8988T (cell line): ENCODE measurements at places on chromosomes 2 and 18.

GRCh38 chr18:80178935-80179818, 68.1 kb downstream of the PARD6G start:
- no peak for DNase-seq

DNA sequence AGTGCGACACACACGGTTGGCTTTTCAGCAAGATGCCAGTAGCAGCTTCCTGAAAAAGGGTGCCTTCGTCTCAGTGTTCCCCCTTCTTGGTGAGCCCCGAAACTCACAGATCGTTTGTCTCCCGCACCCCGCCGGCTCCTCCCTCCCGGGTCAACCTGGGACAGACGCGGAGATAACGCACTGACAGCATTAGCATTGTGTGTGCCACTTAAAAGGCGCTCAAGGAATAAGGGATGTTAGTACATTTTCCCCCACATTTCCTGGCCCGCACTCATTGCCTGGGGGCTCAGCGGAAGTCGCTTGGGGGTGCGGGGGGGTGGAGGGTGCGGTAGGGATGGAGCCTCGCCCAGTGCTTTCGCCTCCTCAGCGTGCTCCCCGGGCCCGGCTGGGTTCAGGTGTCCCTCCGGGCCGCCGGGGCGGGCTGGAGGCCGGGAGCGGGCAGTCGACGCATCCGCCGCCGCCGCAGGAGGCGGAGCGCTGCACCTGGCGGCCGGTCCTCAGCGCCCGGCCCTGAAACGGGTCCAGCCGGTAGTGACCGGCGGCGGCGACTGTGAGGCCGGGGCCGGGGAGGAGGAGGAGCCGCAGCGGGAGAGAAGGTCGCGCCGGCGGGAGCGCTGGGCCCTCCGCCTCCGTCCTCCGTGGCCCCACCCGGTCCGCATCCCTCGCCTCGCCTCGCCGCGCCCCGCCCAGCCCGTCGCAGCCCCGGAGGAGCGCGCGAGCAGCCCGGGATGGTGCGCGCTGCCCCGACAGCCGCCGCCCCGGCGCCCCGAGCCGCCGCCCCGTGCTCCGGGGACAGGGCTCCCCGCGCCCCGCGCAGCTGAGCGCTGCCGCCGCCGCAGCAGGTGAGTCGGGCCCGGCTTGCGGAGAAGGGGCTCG, at the start of gene MFSD6:
MFSD6 (plus strand) TSS at position 694 of the 876 bp plus-strand sequence. CDS start 27,675 bp downstream, outside the sequence.
- DNase-seq, result peak; percentile 48

DNA sequence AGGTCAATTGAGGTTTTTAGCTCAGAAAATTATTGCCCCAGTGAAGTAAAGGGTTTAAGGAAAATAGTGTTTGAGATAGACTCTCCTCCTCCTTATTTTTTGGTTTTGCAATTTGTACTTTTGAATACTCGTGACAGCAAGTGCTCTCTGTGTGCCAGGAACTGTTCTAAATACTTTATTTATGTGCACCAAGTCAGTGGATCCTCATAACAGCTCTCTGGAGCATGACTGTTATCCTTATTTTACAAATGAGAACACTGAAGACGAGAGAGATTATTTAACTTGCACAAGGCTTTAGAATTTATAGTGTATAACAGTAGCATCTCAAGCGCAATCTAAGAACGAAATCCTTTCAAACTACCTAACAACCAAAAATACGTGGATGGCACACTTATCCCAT, 24.7 kb downstream of the BABAM2 start:
- DNase-seq, result no peak

DNA sequence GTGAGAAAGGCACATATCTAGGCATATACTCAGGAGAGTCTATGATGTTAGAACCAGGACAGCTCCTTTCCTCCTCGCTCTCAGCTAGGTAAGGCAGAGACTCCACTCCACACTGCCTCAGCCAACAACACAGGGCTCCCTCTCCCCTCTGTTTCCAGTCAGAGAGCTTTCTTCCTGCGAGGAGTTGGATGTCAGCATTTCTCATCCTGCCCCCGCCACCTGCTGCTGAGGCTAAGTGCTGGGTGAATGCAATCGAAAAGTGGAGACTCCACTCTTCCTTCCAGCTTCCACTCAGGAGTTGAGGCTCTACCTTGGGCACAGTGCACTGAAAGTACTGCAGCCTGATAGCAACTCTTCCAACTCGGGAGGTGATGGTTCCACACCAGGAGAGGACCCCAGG, 177.2 kb upstream of the RAB6C start:
- DNase-seq, result no peak

- no peak for DNase-seq
Observed at GRCh38 chr2:123434546-123435395, 590.3 kb upstream of the CNTNAP5 start.

- DNase-seq, result no peak
Observed at GRCh38 chr18:13641551-13642439, 84.6 kb downstream of the FAM210A start.

- DNase-seq, result no peak
Observed at GRCh38 chr2:192243488-192243887, 48.8 kb upstream of the TMEFF2 start.

DNA sequence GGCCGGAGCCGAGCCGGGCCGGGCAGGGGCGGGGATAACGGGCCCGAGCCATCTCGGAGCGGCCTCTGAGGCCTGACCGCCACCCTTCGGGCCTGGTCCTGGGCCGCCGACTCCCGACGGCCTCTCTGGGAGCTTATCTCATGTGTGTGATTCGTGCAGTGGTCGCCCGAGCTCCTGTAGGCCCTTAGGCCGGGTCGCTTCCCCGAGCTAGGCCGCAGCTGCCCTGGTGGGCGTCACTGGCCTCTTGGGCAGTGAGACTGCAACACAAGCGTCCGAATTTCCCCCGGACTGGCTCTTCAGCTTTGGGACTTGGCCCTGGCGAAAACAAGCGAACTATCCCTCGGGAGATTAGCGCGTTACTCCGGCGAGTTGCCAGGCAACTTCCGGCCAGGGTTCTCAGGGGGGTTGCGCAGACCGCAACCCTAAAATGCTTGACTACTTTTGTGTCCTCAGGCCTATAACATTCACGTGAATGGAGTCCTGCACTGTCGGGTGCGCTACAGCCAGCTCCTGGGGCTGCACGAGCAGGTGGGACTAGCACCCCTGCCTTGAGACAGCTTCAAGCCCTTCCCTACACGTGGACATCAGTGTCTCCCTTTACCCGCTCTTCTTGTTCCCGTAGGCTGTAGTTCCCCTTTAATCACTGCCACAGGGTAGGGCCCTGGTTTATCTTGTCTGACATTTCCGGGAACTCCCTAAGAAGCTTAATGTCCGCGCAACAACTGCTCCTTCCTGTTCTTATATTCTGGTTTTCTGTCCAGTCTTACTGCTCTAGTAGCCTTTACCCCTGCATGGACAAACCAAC, 602 bp downstream of the SNX17 start:
- DNase-seq, result no peak

DNA sequence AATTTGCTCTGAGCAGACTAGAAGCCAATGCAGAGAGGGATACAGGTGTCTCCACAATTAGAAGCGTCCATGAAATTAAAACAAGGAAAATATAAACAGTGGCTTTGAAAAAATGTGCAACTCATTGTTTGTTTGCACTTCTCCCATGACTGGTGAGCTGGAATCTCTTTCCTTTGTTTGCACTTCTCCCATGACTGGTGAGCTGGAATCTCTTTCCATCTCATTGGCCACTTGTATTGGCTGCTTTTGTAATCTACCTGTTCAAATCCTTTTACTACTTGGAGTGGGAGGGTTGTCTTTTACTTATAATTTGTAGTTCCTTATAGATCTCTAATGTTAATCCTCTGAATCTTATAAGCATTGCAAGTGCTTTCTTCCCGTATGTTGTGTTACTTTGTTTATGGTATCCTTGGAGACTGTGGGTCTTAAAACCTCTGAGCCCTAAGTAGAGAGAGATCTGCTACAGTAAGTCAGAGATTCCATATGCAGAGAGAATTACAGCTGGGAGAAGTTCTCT, 94.1 kb downstream of the RTN4 start:
- no peak for DNase-seq

- no peak for DNase-seq
Observed at GRCh38 chr2:224222291-224222690, 179.6 kb downstream of the FAM124B start.

DNA sequence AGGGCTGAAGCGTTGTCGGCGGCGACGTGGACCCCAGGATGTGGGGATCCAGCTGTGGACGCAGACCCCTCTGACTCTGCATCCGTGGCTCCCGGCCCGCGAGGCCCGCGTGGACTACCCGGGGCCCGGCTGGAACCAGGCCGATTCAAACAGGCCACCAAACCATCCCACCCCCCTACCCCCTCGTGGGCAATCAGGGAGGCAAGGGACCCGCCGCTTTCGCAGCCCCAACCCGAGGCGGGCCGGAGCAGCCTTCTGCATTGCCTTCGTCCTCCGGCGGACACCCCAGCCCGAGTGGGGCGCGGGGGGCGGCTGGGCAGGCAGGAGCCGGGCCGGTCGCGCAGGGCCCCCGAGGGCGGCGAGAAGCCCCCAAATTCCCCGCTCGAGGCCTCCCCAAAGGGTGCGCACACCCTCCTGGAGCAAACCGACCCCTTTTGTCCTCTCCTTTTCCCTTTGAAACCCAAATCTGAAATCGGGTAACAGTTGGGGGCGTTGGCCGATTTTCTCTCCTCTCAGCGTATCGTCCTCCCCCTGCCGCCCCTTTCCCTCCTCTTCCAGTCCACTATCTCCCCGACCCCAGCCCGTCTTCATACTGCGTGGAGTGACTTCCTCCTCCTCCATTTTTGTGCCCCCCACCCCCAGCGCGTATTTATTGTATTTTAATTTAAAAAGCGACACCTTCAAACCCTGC, 7.4 kb downstream of the SP9 start:
- DNase-seq, result no peak

DNA sequence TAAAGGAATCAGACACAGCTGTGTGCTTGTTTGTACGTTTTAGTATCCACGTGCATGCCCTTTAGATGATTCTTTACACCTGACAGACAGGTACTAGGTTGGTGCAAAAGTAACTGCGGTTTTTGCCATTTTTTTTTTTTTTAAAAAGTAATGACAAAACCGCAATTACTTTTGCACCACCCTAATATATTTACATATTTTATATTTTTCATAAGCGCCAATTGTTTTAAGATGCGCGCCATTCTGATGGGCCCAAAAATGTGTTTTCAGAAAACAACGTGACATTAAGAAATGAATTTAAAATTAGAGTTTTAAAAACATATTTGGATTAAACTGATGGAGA, 972 bp upstream of the COBLL1 start:
- no peak for DNase-seq

- no peak for DNase-seq
Observed at GRCh38 chr2:72933646-72934151, 16.4 kb downstream of the EMX1 start.

GRCh38 chr2:197207598-197207997, 103.0 kb downstream of the ANKRD44 start:
- DNase-seq, result no peak

DNA sequence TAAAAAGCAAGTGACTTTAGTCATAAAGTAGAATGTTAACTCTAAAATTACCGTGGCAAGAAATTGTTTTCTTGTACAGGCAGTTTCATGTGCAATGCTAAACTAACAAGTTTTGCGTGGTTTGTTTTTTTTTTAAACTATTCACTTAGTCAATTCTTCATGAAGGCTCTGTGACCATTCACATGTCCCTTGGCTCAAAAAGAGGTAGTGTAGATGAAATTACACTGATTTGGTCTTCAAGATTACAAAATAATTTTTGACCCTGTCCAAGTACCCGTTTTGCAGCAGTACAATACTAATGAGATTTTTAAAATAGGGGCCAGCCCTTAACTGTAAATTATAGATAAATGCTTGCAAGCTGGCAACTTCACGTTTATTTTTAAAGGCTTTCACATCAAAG, 1.3 kb downstream of the TMEM131 start:
- no peak for DNase-seq

DNA sequence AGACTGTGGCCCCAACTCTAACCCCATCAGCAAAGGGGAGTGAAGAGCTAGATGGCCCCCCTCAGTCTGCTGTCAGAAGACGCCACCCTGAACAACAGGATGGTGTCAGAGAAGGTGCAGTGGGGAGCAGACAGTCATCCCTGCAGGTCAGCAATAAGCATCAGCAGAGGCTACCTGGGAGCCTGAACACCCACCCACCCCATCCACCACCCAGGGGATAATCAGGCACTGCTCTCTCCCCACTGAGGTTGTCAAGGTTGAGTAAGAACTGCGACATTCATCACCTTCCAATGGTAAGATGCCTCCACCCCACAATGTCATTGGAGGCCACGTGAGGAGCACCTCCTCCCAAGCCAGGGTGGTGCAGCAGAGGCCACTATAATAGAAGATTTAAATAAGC, 8.5 kb upstream of the ID2 start:
- DNase-seq, result no peak

- DNase-seq, result no peak
Observed at GRCh38 chr2:54012538-54013141, 41.8 kb upstream of the PSME4 start.

GRCh38 chr2:196262606-196263005, 91.2 kb upstream of the STK17B start:
- no peak for DNase-seq

DNA sequence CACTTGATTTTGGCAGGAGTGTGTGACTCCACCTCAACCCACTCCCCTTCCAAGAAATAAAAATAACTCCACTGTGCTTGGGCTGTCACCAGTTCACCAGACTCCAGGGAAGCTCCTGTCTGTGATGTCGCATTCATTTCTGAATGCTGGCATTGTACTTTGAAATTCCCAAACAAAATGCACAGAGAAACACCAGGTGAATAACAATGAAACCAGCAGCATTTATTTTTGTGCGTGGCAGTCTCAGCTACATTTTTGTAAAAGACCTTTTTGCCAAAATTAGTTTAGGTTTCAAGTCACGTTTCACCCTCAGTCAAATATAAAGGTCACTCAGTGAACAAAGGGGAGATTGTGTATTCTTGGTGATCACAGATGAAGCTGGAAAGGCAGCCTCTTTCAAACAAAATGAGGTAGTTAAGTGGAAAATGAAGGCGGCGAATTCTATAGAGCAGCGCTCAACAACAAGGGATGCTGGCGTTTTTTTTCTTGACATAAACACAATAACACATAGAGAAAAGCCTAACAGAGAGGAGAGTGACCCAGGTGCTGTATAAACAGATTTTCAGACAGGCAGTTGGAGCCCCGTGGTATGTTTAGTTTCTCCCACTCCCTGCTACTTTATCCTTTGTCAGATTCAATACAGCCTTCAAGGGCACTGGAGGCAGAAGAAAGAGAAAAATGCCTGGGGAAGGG, 210.3 kb upstream of the GCFC2 start:
- DNase-seq, result no peak

- no peak for DNase-seq
Observed at GRCh38 chr2:79723830-79724229, 211.0 kb downstream of the CTNNA2 start.

DNA sequence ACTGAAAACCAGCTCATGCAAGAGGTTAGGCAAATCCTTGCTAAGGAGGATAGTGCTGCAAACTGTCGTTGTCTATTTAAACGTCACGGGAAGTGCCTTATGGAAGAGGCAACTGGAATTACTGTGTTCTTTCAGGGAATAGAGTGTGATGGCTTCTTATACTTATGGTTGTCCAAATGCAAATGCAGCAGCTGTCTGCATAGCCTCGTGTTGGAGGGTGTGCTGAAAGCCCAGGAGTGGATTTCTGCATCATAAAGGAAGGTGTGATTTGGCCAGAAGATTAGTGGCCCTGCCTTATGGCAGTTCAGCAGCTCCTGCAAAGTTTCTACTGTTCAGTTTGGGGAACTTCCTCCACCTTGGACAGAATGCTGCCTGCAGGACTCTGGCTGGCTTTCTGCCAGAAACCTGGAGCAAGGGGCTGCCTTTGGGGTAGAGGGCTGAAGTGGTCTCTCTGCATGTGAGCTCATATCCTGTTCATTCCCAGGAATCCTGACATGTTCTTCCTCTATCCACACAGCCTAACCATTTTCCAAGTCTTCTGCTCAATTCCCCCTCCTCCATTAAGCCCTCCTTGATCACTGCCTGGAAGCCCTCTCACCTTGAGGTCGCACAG, 321.2 kb upstream of the CXCR4 start:
- no peak for DNase-seq

GRCh38 chr2:64874593-64874992, 114.6 kb upstream of the SLC1A4 start:
- no peak for DNase-seq
